Activated naive CD8-positive, alpha-beta T cell treated with anti-CD3 and anti-CD28 coated beads, Interleukin-2, amount 10 ng/mL, durations not matched to agents 7 days and 5 days (primary cell): ENCODE measurements at places on chromosomes 6 and 20.
A peak's percentile ranks its signal among the peaks of the same experiment; 100 is the strongest.

GRCh38 chr6:44622555-44622954 is 235.0 kb downstream of the CDC5L start:
- DNase-seq: no peak

- no peak for DNase-seq
Observed at GRCh38 chr20:37986873-37987601, 46.2 kb downstream of the TTI1 start.

- DNase-seq: no peak
Observed at GRCh38 chr20:33790566-33790965, 20.6 kb upstream of the CHMP4B start.

DNA sequence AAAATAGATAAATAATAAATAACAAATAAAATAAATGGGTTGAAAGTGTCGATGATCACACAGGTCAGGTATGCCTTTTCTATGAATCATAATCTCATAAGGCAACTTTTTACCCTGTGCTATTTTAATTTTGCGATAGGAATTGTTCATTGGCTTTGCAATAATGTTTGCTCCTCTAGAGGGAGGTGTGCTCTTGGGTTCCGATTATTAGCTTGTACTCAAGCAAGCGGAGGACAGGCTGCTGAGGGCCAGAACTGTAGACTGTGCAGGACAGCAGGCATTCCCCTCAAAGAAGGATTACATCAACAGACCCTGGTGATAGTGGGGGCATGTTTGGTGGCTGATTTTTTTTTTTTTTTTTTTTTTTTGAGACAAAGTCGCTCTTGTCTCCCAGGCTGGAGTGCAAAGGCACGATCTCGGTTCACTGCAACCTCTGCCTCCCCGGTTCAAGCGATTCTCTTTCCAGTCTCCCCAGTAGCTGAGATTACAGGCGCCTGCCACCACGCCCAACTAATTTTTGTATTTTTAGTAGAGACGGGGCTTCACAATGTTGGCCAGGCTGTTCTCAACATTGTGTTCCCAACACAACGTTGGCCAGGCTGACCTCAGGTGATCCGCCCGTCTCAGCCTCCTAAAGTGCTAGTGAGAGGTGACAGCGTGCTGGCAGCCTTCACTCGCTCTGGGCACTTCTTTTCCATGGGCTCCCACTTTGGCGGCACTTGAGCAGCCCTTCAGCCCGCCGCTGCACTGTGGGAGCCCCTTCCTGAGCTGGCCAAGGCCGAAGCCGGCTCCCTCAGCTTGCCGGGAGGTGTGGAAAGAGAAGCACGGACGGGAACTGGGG is 35.6 kb downstream of the RIOK1 start:
- no peak for DNase-seq

GRCh38 chr20:924639-925038 is 8.5 kb upstream of the ANGPT4 start:
- no peak for DNase-seq

- DNase-seq: no peak
Observed at GRCh38 chr20:49821870-49822331, 9.3 kb downstream of the SLC9A8 start.

DNA sequence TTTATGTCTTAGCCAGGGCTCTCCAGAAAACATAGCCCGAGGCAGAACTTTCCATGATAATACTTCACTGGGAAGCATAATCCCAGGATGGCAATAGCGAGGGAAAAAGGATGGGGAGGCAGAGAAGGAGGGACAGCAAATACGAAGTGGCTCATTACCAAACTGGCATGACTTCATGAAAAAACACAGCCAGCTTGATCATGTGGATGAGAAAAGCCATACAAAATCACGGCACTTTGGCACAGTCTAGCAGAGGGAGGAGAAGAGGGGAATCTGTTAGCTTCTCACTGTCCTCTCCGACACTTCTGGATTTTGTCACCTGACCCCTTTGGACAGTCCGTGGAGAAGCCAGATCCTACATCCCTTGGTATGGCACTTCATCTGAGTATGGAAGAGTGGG is 212.5 kb upstream of the GRIK2 start:
- no peak for DNase-seq

DNA sequence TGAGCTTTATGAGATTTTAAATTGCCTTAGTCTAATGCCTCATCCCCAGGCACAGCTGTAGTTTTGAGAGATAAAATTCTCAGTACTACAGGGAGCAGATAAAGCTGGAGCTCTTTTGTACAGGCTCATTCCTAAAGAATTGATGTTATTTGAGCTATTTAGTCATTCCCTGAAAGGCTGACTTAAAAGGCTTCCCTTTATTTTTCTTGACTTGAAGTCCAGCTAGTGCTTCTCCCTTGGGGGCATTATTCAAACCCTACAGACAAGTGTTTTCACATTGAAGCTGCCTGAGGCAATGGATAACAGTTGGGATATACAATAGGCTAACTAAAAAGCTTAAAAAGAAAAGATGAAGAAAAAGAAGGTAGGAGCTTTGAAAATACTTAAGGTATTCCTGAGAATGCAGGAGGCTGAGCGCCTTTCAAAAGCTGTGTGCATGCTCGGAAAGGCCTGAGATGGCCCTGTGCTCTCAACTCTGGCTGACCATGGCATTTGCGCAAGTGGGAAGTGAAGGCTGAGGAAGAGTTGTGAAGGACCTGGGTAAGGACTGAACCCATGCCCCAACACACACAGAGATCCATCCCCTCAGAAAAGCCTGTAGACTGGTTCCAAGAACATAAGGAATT is 315.1 kb downstream of the SMOC2 start:
- no peak for DNase-seq

- DNase-seq: peak; percentile 64
Observed at GRCh38 chr6:10411971-10412460, 2.9 kb downstream of the TFAP2A start.

DNA sequence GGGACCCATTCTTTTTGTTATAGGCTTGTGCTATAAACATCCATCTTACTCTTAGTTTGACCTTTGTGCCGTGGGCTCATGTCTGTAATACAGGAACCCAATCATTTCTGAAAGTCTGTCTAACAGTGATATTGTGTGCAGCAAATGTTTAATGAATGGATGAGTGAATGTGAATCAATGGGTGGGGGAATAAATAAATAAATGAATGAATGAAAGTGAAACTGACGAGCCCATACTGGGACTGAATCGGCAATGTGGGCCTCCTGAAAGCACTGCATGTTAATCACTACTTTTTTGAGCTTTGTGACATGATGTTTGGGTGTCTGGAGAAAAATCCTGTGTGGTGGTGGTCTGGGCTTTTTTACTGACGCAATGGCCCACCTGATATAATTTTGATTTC is 175.0 kb downstream of the GMPR start:
- DNase-seq: no peak
